GF-D8 (cell line): ENCODE measurements at places on chromosomes 16 and 17.

- no peak for DNase-seq
These were observed 15.7 kb downstream of the MARCHF10 start for GRCh38 chr17:62792447-62792800.

DNA sequence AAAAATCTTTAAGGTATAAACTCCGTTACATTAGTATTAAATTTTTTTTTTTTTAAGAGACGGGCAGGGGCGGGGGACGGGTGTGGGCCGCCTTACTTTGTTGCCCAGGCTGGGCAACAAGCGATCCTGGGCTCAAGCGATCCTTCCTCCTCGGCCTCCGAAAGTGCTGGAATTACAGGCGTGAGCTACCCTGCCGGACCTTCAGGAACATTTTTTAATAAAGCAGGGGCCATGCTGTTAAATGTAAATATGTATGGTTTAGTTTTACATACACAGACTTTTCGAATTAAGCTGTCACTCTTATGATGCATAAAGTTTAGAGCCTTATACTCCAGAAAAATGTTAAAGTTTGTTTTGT, 2.4 kb downstream of the PPM1D start:
- DNase-seq = no peak

DNA sequence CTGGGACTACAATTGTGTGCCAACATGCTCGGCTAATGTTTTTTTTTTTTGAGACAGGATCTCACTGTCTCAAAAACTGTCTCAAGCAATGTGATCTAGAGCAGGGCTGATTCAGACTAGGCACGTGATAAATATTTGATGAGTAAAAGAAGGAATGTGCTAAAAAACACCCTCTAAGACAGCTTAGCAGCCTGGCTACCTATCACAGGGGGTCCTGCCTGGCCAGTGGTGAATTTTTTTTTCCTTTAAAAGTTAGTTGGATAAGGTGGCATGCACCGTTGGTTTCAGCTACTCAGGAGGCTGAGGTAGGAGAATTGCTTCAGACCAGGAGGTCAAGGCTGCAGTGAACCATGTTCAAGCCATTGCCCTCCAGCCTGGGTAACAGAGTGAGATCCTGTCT, 14.8 kb upstream of the GPATCH8 start:
- DNase-seq = no peak

- no peak for DNase-seq
These were observed 274.9 kb upstream of the CCL2 start for GRCh38 chr17:33980193-33980592.

DNA sequence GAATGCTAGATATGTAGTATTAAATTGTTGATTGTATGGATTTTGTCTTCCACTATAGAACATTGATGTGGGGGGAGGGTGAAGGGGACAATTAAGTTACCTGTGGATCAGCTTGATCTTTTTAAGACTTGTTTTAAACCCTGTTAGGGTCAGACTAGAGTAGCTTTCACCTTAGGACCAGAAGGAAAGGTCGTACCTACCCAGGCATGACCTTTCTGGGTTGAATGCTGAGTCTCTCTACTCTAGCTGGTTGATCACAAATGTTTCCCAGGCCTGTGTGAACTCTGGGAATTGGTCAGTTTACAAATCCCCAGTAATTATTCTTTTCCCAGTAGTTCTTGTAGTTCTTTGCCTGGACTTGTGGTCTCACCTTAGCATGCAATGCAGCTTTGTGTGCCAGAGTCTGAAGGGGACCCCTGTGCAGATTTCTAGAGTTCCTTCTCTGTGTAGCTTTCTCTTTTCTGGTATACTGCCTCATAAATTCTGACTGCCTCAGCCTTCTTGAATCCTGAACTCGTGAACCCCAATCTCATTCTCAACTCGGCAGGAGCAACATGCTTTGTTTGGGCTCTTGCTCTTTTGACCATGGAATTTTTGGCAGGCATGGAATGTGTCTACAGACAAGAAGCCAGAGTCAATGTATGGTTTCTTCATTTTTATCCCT, 54.1 kb downstream of the VMP1 start:
- no peak for DNase-seq

GRCh38 chr16:49377196-49377755, 3.7 kb downstream of the C16orf78 start:
- no peak for DNase-seq
